ENCODE measurements at places on chromosomes 12 and 14.

GRCh38 chr12:130873825-130874224 is 2.0 kb downstream of the RAN start:
- DNase-seq: no peak

GRCh38 chr14:95370076-95370475 is 50.4 kb upstream of the CLMN start:
- no peak for DNase-seq

GRCh38 chr12:49948866-49949845 is 1.4 kb upstream of the AQP2 start:
- DNase-seq: no peak

- DNase-seq: no peak
These were observed 33.4 kb downstream of the TMTC1 start for GRCh38 chr12:29750131-29750927.

- no peak for DNase-seq
These were observed 33.2 kb upstream of the VRK1 start for GRCh38 chr14:96764012-96764411.

DNA sequence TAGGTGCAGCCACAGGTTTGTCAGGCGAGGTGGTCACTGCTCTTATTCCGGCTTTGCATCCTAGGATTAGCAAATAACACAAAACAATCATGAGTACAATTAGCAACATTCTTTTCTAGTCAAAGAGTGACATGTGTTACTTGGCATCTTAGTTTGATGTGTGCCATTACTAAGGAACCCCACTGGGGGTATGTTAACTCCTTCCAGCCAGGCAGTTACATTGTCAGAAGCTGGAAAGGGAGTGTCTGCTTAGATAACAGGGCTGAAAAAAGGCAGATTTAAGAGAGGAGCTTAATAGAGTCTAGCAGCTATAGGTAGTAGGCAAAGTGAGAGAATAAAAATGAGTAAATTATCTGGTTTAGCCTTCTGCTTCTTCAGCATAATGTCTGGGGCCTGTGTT is 30.5 kb upstream of the METAP2 start:
- no peak for DNase-seq

Measured in stimulated activated CD4-positive, alpha-beta T cell treated with anti-CD3 and anti-CD28 coated beads, Interleukin-1b, Interleukin-23, amount 100 ng/mL, for 1 hour (primary cell).